ENCODE measurements at places on chromosomes 5 and 9.

GRCh38 chr5:140978260-140978659, 12.0 kb downstream of the PCDHAC2 start:
- no peak for DNase-seq

DNA sequence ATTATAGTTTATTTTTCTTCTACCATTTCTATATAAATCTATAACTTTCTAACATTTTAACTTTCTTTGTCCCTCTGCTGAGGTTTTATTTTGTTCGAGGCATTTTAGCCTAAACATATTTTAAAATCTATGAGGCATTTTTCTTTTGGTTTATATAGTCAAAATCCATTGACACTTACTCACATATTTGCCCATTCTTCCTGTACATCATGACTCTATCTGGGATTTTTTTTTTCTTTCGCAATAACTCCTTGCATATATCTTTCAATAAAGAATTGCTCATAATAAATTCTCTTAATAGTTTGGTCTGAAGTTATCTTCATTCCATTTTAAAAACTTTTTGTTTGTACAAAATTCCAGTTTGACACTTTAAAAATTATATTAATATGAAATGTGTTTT, 632.3 kb downstream of the TLE4 start:
- no peak for DNase-seq

- no peak for DNase-seq
Measured at GRCh38 chr5:129097498-129098296, 3.1 kb downstream of the ISOC1 start.

- DNase-seq: no peak
Measured at GRCh38 chr5:103090791-103091190, 29.1 kb downstream of the GIN1 start.

GRCh38 chr9:99660191-99660636, 161.5 kb upstream of the NR4A3 start:
- no peak for DNase-seq

DNA sequence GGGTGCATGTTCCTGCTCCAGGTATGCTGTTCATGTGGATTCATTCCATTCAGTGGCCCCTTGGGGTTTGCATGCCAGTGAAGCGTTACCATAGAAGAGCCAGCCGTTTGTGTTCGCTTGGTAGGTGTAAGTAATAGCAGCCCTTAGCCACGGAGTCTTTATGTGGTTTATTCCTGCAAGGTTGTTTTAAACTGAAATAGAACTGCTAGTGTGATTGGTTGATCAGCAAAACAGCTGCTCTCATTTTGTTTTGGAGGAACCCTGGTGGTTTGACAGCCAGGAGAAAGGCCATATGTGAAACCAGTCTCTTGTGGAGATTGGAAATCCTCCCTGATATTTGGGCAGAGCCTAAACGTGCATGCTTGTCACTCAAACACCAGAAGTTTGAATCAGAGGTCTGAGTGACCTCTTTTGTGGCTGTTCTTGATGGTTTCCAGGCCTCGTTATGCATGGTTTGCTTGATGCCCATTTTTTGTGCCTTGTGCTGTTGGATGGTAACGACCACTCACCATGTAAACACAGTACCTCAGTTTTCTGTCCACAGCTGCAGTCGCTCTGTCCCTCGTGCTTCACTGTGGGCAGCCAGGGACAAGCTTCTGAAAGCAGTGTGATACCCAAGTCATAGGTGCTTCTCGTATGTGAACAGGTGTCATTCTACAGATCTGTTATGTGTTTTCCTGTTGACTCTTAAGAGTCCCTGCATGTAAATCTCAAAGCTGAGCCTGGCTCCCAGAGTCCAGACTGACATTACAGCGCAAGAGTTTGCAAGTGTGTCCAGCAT, 58.3 kb upstream of the NXNL2 start:
- no peak for DNase-seq

- DNase-seq: no peak
Measured at GRCh38 chr5:91126448-91126847, 256.7 kb downstream of the ARRDC3 start.

DNA sequence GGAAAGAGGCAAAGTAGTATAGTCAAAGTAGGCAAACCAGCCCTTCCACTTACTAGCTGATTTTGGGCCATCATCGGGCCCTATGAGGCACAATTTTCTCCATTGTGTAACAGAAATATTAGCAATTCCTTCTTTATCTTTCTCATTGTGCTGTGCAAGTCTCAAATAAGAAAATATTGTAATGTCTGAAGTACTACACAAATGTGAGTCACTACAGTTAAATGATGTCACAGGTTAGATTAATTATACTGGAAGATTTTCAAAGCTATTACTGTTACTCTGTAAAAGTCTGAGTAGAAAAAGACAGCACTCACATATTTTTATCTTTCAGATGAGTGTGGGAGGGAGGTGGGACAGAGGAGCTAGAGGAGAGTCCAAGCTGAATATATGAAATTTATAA, 12.4 kb upstream of the TMC1 start:
- no peak for DNase-seq

Data from NCI-H2029 treated with DMSO at 0.1 percent for 48 hours (cell line).